ENCODE measurements at places on chromosomes 16 and 17. TPM values are rescaled to one million over a fixed set of nuclear protein-coding genes. Genes with fewer than 3 reads are reported as not detected.
A peak's percentile ranks its signal among the peaks of the same experiment; 100 is the strongest.

KRTAP4-9 gene
- total RNA-seq, result not detected

DNA sequence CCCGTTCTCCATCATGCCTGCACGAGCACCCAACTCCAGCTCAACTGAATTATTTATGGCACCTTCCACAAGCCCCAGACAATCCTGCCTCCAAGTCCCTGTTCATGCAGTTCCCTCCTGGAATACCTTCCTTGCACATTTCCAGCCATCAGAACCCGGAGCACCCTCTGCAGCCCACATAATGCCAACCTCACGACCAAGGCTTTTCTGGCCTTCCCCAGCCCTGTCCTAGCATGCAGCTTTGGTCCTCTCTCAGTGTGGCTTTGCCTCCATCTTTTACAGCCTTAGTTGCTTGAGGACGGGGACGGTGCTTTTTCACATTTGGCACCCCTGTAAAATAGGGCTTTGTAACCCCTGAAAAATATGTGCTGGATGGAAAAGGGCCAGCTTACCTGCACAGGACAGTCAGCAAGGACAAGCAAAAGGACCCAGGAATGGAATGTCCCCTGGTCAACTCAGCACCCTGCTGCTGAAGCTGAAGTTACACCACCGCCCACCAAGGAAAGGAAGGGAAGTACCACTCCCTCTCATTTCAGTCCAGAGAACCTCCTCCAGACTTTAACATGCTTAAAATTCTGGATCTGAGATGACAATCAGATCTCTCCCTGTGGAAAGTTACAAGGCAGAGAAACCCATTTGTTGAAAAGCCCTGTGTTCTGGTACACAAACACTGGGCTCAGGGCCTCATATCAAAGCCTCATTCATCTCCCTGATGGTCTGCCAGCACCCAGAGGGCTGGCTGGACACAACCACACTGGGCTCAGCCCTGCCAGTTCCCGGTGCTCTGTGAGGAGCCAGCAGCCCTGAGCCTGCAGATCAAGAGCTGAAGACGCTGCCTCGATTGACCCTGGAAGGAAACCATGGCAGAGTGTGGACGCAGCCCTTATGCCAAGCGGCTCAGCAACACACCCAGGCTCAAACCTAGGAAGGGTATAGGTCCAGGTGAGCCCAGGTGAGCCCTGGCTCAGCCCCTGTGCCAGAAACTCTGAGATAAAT lies 2.9 kb downstream of the SLC39A11 start:
- DNase-seq, result no peak

GRCh38 chr16:81060576-81061306 lies 16.3 kb downstream of the C16orf46 start:
- DNase-seq, result no peak

DNA sequence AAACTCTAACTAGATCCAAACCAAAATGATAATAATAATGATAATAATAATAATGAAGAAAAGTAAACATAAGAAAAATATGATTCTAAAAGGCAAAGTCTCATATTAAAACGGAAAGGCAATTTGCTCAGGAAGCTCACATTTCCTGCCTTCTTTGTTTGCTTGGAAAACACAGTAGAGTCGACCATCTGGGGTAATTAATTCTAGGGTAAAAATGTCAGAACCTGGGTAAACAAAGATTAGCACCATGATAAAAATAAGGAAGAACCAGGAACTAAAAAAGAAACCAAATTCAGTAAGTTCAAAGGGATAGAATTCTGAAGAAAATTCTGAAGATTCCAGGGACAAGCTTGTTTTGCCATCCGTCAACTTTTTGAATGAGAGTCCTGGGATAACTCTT lies 16.2 kb downstream of the KRABD2 start:
- no peak for DNase-seq

- DNase-seq, result peak; percentile 52
These were observed 37.2 kb upstream of the RGS9 start for GRCh38 chr17:65099941-65100315.

- DNase-seq, result no peak
These were observed 9.4 kb downstream of the MPP3 start for GRCh38 chr17:43823350-43824084.

DNA sequence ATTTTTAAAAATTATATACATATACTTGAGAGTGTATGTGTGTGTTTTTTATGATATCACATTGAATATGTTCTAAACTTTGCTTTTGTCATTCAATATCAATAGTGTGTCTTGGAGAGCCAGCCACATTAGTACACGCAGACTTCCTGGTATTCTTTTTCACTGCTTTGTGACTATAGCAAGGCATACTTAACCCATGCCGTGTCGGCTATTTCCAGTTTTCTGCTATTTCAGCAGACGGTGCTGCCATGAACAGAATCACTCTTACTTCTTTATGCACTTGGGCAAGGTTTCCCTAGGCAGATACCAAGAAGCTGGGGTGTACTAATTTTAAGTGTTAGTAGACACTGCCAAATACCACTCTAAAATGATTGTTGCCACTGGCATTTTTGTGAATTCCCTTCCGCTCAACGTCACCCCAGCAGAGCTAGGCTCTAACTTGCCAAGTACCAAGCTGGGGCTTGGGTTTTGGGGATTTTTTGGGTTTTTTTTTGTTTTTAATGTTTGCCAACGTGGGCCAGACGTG lies 134.9 kb downstream of the SOCS1 start:
- no peak for DNase-seq
